Small intestine (tissue), 16 donors: ENCODE measurements at places on chromosomes 5 and 9. TPM values are rescaled to one million over a fixed set of nuclear protein-coding genes. Genes with fewer than 3 reads are reported as not detected.
A peak's percentile ranks its signal among the peaks of the same experiment; 100 is the strongest.

DNA sequence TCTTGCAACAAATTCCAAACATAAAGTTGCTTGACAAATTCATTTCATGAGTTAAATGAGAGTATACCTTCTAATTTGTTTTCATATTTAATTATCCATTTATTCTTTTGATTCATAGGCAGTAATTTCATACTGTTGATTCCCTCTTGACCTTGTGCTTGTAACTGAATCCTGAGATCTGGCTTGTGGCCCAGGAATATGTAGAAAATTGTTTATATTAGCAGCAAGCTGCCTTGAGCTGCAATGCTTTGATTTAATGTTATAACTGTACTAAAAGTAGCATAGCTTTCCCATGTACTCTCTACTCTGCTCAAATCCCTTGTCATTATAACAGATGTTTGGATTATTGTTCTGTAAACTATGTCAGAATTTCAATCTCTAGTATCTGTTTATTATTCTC lies 780.7 kb downstream of the NR2F1-AS1 start:
- no peaks in the 10 kb centered on the region for H3K27me3 ChIP-seq
- no peaks in the 10 kb centered on the region for H3K4me1 ChIP-seq
- H3K27ac ChIP-seq = no peak overlapping the region
- H3K36me3 ChIP-seq = no peaks in the 10 kb centered on the region

Gene SEC24A
- polyA plus RNA-seq = 18.6 TPM

- no peaks in the 10 kb centered on the region for H3K36me3 ChIP-seq
- no peaks in the 10 kb centered on the region for H3K4me1 ChIP-seq
- no peak overlapping the region for H3K4me3 ChIP-seq
- H3K27me3 ChIP-seq = no peaks in the 10 kb centered on the region
These were observed 36.1 kb downstream of the CFAP90 start for GRCh38 chr5:7814816-7815215.

- H3K4me3 ChIP-seq = no peak overlapping the region
- H3K27me3 ChIP-seq = no peaks in the 10 kb centered on the region
- no peak for DNase-seq
- no peaks in the 10 kb centered on the region for H3K36me3 ChIP-seq
- no peak overlapping the region for H3K27ac ChIP-seq
These were observed 7.5 kb upstream of the REEP5 start for GRCh38 chr5:112929336-112930081.

DNA sequence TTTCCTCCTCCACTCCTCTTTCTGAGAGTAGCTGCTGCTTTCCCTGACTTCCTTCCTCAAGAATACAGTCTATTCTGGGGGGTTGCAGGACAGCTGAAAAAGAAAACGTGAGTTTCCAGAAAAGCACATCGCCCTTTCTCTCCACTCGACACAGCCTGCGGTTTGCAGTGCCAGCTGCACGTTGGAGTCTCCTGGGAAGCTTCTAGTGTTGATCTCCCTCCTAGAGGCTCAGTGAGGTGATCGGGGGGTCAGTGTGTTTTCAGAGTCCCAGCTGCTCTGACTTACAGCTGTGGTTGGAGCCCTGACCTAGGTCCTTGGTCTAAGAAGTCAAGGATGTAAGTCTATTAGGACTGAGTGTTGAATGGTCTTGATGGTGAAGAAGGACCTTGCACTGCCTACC lies 25.0 kb upstream of the SUSD3 start:
- DNase-seq = peak; percentile 24
- no peaks in the 10 kb centered on the region for H3K27me3 ChIP-seq
- no peaks in the 10 kb centered on the region for H3K4me1 ChIP-seq
- peaks cover 7% of the 10 kb centered on the region for H3K36me3 ChIP-seq

DNA sequence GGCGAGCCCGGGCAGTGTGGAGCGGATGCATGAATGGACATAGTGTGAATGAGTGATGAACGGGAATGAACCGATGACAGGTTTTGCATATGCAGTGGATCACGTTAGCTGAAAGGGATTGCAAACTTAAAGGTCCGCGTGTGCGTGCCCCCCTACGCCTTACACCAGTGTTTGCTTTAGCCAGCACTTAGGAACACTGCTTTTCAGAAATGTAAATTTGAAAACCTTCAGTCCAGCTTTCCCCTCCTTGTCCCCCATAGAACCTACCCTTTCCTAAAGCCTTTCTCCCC lies 692 bp downstream of the PSAT1 start:
- H3K27me3 ChIP-seq = no peaks in the 10 kb centered on the region
- no peak overlapping the region for H3K27ac ChIP-seq
- peak overlapping the region; percentile 59 for H3K4me3 ChIP-seq
- DNase-seq = no peak
- H3K4me1 ChIP-seq = peaks cover 4% of the 10 kb centered on the region

- no peak overlapping the region for H3K4me3 ChIP-seq
- H3K4me1 ChIP-seq = peaks cover 7% of the 10 kb centered on the region
- H3K36me3 ChIP-seq = no peaks in the 10 kb centered on the region
- H3K27me3 ChIP-seq = no peaks in the 10 kb centered on the region
These were observed 85.9 kb upstream of the IL17B start for GRCh38 chr5:149464796-149465489.

GRCh38 chr9:129673602-129674001 lies 8.2 kb downstream of the PRRX2 start:
- no peak overlapping the region for H3K27ac ChIP-seq
- no peak for DNase-seq
- H3K4me3 ChIP-seq = no peak overlapping the region
- H3K4me1 ChIP-seq = no peaks in the 10 kb centered on the region
- no peaks in the 10 kb centered on the region for H3K36me3 ChIP-seq
- peaks cover 31% of the 10 kb centered on the region for H3K27me3 ChIP-seq

- H3K27ac ChIP-seq = peak within 1 kb of the TSS; percentile 26
- H3K4me1 ChIP-seq = peaks cover 11% of the 10 kb centered on the region
- H3K36me3 ChIP-seq = no peaks in the 10 kb centered on the region
- no peaks in the 10 kb centered on the region for H3K27me3 ChIP-seq
These were observed at the start of gene S1PR3 for GRCh38 chr9:88991066-88992034. Gene S1PR3, plus strand, starts transcription at chr9:88991468. Its CDS starts 9,733 bp downstream, at chr9:89001201.

DNA sequence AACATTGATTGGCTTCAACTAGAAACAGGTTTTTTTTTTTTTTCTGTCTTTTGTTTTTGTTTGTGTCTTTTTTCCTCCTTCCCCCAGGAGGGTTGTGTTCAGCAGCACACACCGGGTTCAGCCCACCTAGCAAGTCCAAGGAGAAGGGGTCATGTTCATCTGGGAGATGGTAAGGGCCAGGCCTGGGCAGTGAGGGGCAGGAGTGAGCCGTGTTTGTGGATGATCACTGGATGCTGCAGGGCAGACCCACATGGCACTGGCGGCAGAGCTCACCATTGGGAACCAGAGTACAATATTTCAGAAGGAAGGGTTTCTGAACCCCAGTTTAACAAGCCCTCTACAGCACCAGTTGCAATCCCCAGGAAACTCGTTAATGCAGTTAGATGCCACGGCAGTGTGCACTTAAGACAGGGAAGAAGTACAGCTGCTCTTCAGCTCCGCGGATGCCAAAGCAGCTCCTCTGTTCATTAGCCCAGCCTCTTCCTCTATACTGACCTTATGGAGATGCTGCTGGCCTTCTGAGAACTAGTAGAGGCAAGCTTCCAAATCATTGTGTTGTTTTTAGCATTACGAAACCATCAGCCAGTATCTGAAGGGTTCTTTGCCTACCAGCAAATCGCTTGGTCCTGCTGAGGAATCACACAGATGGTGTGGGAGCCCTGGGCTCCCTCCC lies 508.2 kb upstream of the WWC1 start:
- H3K36me3 ChIP-seq = no peaks in the 10 kb centered on the region
- no peaks in the 10 kb centered on the region for H3K27me3 ChIP-seq
- no peak overlapping the region for H3K4me3 ChIP-seq

Gene TICAM2
- 1.6 TPM for polyA plus RNA-seq

- DNase-seq = no peak
- peaks cover 6% of the 10 kb centered on the region for H3K4me1 ChIP-seq
- H3K27ac ChIP-seq = peak overlapping the region; percentile 96
- no peaks in the 10 kb centered on the region for H3K27me3 ChIP-seq
- peak overlapping the region; percentile 95 for H3K4me3 ChIP-seq
These were observed 2.1 kb downstream of the SLC12A7 start for GRCh38 chr5:1109542-1110306.

DNA sequence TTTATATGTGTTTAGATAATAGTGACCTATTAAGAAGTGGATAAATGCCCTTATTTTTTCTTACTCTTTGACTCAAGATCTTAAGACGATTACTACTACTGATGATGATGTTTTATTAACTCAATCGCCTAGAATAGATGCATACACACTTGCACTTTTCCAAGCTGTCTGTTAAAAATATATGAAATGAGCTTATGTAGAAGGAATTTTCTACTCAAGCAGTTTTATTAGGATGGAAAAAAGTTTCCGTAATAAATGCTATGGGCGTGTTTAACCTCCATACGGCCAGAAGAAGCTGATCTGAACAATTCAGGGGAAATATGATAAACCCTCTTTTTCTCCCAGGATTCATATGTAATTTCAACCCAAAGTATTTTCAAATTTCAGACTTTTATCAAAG lies 455.7 kb upstream of the MPDZ start:
- H3K4me3 ChIP-seq = no peak overlapping the region
- no peaks in the 10 kb centered on the region for H3K4me1 ChIP-seq
- no peak overlapping the region for H3K27ac ChIP-seq
- H3K36me3 ChIP-seq = no peaks in the 10 kb centered on the region
- DNase-seq = no peak
- H3K27me3 ChIP-seq = no peaks in the 10 kb centered on the region

- H3K27ac ChIP-seq = no peak overlapping the region
- peaks cover 41% of the 10 kb centered on the region for H3K4me1 ChIP-seq
- H3K27me3 ChIP-seq = no peaks in the 10 kb centered on the region
- DNase-seq = no peak
- peaks cover 32% of the 10 kb centered on the region for H3K36me3 ChIP-seq
- no peak overlapping the region for H3K4me3 ChIP-seq
These were observed 28.7 kb downstream of the TGFBI start for GRCh38 chr5:136057401-136058038.

Gene DBH
- polyA plus RNA-seq = not detected

Gene SPINK7
- polyA plus RNA-seq = not detected

Gene FUT7
- not detected for polyA plus RNA-seq

Gene ATP6V0E1
- 194 TPM for polyA plus RNA-seq

Gene FCN2
- polyA plus RNA-seq = not detected

DNA sequence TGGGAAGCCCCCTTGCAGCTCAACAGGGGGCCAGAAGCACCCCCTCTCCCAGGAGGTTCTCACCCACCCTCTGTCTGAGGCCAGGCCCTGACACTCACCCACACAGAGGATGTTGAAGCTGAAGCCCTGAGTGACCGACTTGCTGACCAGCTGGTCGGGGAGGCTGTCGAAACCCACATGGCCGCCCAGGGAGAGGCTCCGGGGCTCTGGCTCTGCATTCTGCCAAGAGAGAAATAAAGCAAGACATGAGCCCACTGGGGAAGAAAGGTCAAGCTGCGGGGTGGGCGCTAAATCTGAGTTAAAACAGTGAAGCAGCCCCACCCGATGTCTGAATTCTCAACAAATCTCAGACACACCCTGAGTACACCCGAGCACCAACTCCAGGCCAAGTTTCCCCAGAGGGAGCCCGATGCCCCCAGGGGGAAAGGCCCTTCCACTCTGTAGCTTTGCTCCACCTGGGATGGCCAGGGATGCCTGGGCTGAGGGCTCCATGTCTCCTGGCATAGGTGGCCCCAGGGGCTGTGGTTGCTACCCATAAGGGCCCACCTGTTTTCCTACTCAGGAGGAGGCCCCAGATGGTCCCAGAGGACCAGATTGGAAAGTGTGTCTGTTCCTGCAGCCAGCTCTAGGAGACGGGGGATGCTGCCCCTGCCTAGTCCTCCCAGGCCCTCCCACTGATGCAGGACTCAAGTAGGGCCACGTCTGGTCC lies 11.6 kb downstream of the SEPTIN8 start:
- no peak for DNase-seq
- peaks cover 2% of the 10 kb centered on the region for H3K36me3 ChIP-seq
- H3K4me1 ChIP-seq = no peaks in the 10 kb centered on the region
- no peak overlapping the region for H3K4me3 ChIP-seq
- H3K27ac ChIP-seq = no peak overlapping the region

Gene LRRC19
- 15.1 TPM for polyA plus RNA-seq

DNA sequence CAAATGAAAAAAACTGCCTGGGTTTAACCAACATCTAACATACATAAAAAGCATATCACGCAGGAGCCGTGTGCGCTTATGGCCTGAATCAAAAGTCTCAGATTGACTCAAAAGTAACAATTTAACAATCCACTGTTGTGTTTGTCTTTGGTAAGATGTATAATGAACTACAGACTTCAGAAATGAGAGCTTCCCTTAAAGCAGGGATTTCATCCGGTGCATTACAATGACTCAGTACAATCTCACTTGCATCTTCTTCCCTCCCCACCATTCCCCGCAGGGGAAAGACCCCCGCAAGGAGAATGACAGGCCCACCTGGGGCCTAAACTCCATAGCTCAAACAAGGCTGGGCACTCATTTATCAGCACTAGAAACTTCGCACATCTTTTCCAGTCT lies 1.4 kb downstream of the ZFR start:
- no peak for DNase-seq
- H3K4me3 ChIP-seq = peak overlapping the region; percentile 76
- H3K4me1 ChIP-seq = peaks cover 2% of the 10 kb centered on the region
- H3K27ac ChIP-seq = peak overlapping the region; percentile 60
- H3K36me3 ChIP-seq = no peaks in the 10 kb centered on the region

Gene WDR38
- polyA plus RNA-seq = not detected

DNA sequence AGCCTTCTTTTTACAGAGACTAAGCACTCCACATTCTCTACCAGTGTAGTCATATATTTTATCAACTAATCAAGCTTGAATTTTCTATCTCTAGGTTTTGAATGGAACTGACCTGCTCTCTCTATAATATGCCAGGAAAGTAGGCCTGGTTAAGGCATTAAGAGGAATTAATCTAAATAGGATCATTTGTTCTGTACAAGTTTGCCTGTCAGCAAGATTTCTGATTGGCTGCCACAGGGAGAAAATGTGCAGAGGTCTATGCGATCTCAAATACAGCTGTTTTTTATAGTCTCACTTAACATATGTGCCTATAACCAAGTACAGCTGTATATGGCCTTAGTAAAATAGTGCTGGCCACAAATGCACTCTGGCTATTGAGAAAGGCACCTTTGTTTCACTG lies 418.8 kb downstream of the KDM4C start:
- H3K27ac ChIP-seq = no peak overlapping the region
- DNase-seq = no peak
- H3K4me1 ChIP-seq = no peaks in the 10 kb centered on the region
- H3K27me3 ChIP-seq = no peaks in the 10 kb centered on the region
- H3K36me3 ChIP-seq = peaks cover 6% of the 10 kb centered on the region

GRCh38 chr5:117982691-117983090 lies 1005.7 kb downstream of the DTWD2 start:
- no peak for DNase-seq
- H3K36me3 ChIP-seq = no peaks in the 10 kb centered on the region
- no peaks in the 10 kb centered on the region for H3K27me3 ChIP-seq
- H3K4me1 ChIP-seq = no peaks in the 10 kb centered on the region

DNA sequence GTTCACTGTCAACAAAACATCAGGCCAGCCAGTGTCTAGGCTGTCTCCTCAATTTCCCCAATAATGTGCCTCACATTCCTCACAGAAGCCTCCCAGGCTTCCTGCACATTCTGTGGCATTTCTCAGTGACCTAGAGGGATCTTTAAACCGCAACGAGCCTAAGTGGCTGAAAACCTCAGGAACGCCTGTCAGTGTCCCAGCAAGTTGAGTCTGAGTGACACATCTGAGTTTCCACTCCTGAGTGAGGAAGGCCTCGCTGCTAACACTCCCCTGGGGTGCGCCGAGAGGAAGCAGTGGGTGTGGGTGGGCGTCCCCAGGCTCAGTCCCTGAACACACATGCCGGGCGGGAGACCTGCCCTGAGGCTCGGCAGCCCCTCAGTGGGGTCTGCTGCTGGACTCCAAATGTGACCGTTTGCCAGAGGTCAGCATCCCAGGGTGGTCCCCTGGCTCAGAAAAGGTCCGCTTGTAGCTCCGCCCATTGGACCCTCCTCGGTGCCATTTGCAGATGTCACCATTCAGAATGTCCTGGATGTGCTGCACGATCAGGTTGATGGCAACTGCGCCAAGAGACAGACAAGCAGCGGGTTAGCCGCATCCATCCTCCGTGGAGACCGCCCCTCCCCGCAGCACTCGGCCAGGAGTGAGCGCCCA lies 6.3 kb downstream of the UCK1 start:
- H3K4me1 ChIP-seq = peaks cover 8% of the 10 kb centered on the region
- no peak overlapping the region for H3K4me3 ChIP-seq
- no peak for DNase-seq

Gene NEUROG1
- not detected for polyA plus RNA-seq
